ENCODE measurements at places on chromosomes 3 and 15.
A peak's percentile ranks its signal among the peaks of the same experiment; 100 is the strongest.

GRCh38 chr3:151135541-151136337 is 50.3 kb downstream of the MED12L start:
- peak; percentile 18 for DNase-seq

DNA sequence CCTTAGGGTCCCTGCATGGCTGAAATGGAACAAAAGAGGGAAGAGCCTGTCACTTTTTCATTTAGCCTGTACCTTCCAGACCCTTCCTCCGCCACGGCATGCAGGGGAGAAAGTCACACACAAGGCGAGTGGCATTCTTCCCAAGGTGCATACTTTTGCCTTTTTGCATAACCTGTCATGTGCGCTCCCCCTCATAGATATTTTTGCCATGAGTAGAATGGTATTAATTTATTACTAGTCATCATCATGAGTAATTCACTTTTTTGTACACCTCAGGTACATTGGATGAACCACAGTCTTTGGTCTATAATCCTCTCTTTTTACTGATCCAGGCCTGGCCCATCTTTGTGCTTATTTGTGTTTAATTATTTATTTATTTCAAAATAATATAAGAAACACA is 8.9 kb upstream of the BUB1B start:
- DNase-seq = no peak

DNA sequence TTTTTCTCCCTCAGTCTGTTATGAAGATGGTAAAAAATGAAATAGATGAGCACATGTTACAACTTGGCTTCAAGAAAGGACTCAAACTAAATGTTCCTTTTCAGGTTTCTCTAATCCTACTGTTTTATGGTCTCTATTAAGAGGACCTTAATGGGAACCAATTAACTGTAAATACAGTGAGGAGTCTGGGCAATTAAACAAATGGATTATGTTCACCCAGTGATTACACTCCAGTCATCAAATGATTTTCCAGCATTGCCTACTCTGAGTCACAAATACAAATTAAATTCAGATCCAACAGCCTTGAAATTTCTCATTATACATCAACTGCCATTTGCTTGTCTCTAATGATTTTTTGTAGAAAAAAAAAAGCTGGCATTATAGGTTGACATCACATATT is 129.2 kb downstream of the NEK10 start:
- DNase-seq = no peak

GRCh38 chr3:194691481-194692283 is 6.0 kb downstream of the FAM43A start:
- DNase-seq = no peak

DNA sequence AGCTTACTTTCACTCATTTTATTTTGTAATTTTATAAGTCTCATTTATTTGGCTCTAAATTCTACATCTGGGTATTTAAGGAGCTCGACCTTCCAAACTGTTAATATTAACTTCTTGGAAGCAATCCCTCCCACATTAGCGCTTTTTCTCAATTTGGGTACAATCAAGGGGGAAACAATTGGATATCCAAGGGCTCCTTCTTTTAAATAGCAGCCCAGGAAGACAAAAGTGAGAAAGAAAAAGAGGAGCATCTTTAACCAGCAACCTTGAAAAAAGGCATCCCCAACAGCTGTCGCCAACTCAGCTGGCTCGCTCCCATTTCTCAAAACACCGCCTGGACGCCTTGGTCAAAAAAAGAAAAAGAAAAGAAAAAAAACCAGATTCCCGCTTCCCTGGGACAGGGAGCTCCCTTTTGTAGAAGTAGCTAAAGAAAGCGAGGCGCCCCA is 873 bp downstream of the C3orf70 start:
- DNase-seq = no peak

DNA sequence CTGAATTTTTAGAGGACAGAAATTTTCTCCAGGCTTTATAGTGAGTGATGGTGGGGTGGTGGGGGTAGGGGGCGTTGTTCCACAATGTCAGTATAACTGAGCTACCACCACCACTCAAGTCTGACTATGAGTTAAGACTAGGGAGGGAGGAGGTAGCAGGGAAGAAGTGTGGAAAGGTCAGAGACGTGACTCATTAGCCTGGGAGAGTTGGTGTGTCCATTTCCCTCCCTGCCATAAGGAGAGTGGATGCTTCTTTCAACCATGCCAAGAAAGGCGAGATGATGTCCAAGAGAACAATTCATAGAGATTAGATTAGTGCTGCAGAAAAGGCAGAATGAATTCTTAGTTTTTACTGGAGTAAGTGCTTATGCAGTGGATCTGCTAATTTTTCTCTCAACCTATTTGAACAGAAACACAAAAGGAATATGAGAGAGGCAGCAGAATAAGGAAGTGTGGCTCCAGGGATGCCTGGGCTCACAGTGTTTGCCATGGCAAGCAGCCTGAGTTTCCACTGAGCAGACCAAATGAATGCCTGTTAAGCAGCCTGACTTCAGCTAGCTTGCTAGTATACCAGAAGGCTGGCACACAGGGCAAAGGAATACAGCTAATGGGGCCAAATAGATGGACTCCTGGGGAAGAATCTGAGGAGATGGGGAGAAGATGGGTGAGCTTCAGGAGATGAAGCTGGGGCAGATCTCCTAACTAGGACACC is 708.9 kb downstream of the NTRK3 start:
- DNase-seq = no peak

DNA sequence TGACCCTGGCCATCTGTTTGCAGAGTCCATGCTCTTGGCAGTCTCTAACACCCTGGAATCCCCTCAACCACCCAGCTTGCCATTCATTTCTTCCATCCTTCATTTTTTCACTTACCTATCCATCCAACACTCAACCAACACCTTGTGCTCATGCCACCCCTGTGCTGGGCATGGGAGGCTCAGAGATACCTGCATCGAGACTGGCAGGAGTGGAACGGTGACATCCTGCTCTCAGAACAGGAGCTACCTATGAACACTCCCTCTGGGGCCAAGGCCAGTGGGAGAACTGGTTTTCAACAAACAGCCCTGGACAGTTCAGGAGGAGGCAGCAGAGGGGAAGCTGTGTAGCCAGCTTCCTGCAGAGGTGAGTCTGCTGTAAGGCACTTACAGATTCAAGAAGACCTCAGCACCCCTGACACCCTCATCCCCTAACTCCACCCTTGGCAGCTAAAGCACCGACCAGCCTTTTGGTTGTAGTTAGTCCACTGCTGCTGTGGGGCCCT is 19.5 kb upstream of the ATP2B2 start:
- no peak for DNase-seq

DNA sequence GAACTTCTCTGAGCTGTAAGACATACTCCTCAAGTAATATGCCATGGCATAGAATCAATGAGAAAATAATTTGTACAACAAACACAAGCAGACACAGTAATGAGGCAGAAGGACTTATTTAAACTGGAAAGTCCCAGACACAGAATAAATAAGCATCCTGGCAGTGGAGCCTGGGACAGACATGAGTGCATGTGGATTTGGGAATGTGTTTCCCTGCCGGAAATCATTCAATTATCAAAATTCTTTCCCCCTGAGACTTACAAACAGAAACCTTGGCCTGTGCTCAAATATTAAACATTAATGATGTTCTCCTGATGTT is 520.1 kb downstream of the ROBO1 start:
- no peak for DNase-seq

All from activated CD8-positive, alpha-beta memory T cell treated with anti-CD3 and anti-CD28 coated beads, Interleukin-2, amount 50 U/mL, for 4 hours (primary cell).